ENCODE measurements at places on chromosomes 3 and 15. TPM values are rescaled to one million over a fixed set of nuclear protein-coding genes. Genes with fewer than 3 reads are reported as not detected.
A peak's percentile ranks its signal among the peaks of the same experiment; 100 is the strongest.

- H3K4me1 ChIP-seq: peaks cover 46% of the 10 kb centered on the region
- DNase-seq: no peak
- H3K36me3 ChIP-seq: peaks cover 62% of the 10 kb centered on the region
Measured at GRCh38 chr3:3137526-3137925, 10.8 kb downstream of the TRNT1 start.

DNA sequence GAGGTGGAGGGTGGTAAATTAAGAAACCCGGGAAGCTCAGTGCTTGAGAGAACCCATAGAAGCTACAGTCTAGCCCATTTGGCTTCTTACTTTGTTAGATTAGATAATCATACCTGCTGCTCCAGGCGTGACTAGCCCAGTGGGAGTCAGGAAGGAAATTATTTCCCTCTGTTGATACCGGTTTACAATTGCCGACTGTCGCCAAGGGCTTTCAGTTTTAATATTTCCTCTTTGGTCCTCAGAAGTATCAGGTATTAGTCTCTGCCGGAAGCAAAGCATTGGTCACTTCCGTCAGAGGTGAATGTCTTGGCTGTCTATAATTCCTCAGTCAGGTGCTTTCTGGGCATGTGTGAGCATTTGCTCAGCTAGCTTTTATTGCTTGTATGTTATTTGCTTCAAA lies 75.2 kb downstream of the LPP start:
- no peaks in the 10 kb centered on the region for H3K4me1 ChIP-seq
- no peak for DNase-seq
- H3K27me3 ChIP-seq: no peaks in the 10 kb centered on the region
- H3K4me3 ChIP-seq: no peak overlapping the region

DNA sequence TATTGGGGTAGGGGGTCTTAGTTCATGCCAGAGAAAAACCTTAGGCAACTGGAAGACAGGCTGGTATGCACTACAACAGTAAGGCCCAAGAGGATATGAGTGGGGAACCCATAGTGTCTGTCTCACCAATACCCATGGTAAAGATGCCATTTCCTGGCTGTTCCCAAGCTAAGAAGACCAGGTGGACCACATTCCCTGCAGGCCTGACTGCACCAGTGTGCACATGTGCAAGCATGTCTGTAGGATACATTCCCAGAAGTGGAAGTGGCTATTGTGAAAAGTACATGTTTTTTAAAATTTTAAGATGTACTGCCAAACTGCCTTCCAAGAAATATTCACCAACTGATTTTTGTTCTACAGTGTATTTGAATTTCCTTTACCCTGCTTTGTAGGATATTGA lies 207.3 kb upstream of the CTNNB1 start:
- H3K4me3 ChIP-seq: no peak overlapping the region
- no peak for DNase-seq
- peaks cover 42% of the 10 kb centered on the region for H3K27me3 ChIP-seq
- H3K4me1 ChIP-seq: no peaks in the 10 kb centered on the region
- no peaks in the 10 kb centered on the region for H3K36me3 ChIP-seq

DNA sequence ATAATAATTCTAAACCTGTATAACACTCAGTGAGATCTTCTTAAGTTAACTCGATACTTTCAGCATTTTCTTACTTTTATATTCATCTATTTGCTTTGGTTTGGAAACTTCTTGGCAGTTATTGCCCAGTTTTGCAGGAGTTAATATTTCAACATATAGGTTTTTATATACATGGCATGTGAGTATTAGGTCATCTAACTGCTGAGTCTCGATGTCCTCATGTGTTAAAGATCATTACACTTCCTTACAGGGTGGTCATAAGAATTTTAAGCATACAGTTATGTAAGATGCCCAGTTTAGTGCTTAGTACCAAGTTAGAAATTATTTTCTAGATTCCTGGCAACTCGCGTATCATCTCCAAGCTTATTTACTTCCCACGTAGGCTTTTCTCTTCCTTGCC lies 62.9 kb downstream of the TMEM39A start:
- H3K4me3 ChIP-seq: no peak overlapping the region
- no peaks in the 10 kb centered on the region for H3K27me3 ChIP-seq
- H3K27ac ChIP-seq: no peak overlapping the region
- peaks cover 15% of the 10 kb centered on the region for H3K4me1 ChIP-seq
- H3K36me3 ChIP-seq: no peaks in the 10 kb centered on the region

The LIPH gene
- not detected for total RNA-seq

GRCh38 chr3:113002679-113003078 lies 11.9 kb downstream of the GTPBP8 start:
- no peaks in the 10 kb centered on the region for H3K27me3 ChIP-seq
- peaks cover 69% of the 10 kb centered on the region for H3K36me3 ChIP-seq
- H3K27ac ChIP-seq: peak overlapping the region; percentile 79

DNA sequence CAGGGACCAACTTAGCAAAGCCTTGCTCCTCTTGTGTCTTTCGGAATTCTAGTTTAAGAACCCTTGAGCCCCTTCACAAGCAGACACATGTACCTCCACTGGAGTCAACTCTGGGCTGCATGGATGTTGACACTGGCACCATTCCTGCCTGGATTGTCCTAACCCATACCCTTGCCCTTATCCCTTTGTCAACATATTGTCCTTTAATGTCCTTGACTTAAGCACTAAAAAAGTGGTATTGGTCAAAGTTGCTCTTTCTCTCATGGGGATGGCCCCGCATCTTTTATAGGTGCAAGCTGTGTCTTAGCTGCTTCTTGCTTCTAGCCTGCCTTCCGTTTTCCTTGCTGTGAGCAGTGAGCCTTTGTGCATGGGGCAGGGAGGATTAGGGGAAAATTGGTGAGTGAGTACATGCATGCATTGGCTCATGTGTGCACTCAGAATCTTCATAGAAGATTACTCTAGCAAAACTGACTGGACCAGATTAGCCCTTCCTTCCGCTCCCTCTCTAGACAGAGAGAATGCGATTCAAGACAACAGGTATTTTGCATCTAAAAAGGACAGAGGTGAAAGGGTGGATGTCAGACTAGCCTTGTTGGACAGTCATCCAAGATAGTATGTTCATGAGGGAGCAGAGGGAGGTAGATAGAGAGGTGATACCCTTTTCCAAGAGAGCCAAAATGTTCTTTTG lies 42.4 kb downstream of the TGFBR2 start:
- H3K36me3 ChIP-seq: peaks cover 81% of the 10 kb centered on the region
- no peaks in the 10 kb centered on the region for H3K27me3 ChIP-seq
- no peak for DNase-seq
- peaks cover 88% of the 10 kb centered on the region for H3K4me1 ChIP-seq
- H3K27ac ChIP-seq: peak overlapping the region; percentile 44

DNA sequence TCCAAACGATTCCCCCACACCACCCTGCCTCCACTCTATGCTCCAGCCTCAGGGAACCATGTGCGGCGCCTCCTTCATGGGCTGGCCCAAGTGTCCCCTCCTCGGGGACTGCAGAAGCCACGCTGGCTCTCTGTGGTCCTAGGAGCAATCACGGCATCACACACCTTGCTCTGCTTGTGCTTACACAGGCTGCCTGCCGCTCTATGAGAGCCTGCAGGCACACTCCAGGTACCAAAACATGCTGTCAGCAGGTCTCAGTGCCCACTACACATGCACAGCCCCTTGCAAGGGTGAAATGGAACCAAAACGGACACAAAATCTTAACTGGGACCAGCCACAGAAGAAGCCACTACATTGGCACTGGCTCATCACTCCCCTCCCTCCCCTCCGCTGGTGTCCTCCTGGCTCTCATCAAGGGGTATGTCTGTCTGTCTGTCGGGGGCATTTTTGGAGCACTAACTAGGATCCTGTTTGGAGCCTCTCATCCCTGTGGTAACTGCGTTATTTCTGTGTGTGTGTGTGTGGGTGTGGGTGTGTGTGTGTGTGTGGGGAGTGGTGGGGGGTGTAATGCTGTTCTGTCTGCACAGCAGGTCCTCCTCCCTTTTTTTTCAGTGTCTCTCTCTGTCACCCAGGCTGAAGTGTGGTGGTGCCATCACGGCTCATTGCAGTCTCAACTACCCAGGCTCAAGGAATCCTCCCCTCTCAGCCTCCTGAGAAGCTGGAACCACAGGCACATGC lies 60.6 kb downstream of the DHX30 start:
- H3K4me1 ChIP-seq: no peaks in the 10 kb centered on the region
- DNase-seq: no peak
- H3K27ac ChIP-seq: no peak overlapping the region
- no peak overlapping the region for H3K4me3 ChIP-seq

The PCOLCE2 gene
- total RNA-seq: not detected

DNA sequence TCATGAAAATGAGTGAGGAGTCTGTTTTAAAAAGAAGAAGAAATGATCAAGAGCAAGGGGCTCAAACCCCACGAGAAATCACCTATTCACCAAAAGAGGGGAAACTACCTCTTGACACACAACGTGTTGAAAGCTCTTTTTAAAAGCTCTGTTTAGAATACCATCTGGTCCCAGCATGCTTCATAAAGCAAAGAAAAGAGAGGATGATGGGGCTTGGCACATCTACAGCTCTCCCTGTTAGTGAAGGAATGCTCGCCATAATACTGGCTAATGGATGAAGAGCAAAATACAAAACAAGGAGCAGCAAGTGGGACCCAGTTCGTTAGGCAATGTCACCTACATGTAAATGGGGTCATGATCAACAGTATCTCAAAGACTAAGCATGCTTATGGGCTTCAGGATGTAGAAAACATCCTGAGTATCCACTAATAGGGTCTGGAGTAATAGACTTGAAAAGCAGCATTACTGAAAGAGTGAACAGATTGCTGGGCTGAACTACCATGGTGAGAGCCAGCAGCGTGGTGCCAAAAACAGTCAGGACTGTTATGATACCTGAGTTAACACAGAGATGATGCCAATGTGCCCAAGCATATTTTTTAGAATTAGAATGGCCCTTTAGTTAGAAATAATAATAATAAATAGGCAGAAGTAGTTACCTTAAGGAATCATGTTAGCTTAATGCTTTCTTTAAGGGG lies 159.7 kb upstream of the POU1F1 start:
- no peak for DNase-seq
- H3K4me1 ChIP-seq: peaks cover 2% of the 10 kb centered on the region
- no peak overlapping the region for H3K27ac ChIP-seq
- H3K36me3 ChIP-seq: no peaks in the 10 kb centered on the region
- no peaks in the 10 kb centered on the region for H3K27me3 ChIP-seq

The MASP1 gene
- total RNA-seq: not detected

The CSPG4 gene
- not detected for total RNA-seq

DNA sequence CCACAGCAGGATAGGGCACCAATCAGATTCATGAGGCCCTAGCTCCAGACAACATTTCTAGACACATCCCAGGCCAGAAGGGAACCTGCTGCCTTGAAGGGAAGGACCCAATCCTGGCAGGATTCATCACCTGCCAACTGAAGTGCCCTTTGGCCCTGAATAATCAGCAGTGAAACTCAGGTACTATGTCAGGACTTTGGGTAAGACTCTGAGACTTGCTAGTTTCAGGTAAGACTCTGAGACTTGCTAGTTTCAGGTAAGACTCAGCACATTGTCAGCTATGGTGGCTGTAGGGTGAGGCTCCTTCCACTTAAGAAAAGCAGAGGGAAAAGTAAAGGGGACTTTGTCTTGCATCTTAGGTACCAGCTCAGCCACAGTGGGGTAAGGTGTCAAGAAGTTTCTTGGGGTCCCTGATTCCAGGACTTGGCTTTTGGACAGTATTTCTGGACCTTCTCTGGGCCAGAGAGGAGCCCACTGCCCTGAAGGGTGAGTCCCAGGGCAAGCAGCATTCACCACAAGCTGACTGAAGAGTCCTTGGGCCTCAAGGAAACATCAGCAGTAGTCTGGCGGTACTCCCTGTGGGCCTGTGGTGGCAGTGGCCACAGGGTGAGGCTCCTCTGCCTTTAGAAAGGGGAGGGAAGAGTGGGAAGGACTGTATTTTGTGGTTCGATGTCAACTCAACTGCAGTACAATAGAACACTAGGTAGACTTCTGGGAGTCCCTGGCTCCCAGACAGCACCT lies 13.7 kb upstream of the COL8A1 start:
- H3K4me3 ChIP-seq: no peak overlapping the region
- no peak overlapping the region for H3K27ac ChIP-seq
- H3K36me3 ChIP-seq: no peaks in the 10 kb centered on the region
- no peak for DNase-seq

DNA sequence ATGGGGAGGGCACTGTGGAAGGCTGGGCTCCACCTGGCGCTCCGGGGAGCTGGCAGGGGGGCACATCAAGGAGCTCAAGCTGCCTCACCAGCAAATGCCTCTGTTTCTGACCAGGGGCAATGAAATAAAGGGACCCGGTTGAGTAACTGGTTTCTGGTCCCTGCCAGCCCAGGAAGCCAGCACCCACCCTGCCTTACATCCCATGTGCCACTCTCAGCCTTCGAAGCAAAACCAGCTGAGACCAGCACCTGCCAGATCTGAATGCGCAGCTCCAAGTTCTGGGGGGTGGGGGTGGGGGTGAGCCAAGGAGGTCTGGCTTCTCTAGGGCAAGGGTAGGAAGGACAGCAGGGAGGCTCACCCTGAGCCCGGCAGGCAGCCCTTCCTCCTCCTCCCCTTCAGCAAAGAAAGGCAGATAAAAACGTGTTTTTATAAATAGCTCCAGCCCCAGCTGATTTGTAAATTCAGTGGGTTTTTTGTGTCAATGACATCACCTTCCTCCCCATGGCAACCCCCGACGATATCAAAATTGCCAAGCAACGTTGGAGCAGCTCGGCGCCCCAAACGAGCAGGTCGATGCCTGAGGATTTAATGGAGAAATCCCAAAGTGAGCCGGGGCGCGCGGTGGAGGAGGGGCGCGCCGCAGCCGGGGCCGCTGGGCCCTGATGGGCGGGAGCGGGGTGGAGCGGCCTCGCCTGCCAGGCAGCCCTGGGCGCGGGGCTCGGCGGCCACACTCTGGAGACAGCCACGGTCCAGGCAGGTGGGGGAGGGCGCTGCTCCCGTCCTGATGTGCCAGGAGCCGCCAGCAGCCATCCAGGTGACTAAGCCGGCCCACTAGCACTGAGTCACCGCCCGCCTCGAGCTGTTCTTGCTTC lies at the start of gene PAK6:
TSS of gene PAK6 (plus strand) at position 532 of the 872 bp plus-strand sequence. CDS start 25,723 bp downstream, outside the sequence.
- H3K4me3 ChIP-seq: no peak within 1 kb of the TSS
- no peak for DNase-seq
- no peaks in the 10 kb centered on the region for H3K36me3 ChIP-seq
- H3K27me3 ChIP-seq: peaks cover 28% of the 10 kb centered on the region
- no peak within 1 kb of the TSS for H3K27ac ChIP-seq
- peaks cover 18% of the 10 kb centered on the region for H3K4me1 ChIP-seq

The STRC gene
- total RNA-seq: 0.70 TPM

Measured in activated CD8-positive, alpha-beta memory T cell treated with anti-CD3 and anti-CD28 coated beads, Interleukin-2, amount 10 ng/mL, durations not matched to agents 7 days and 5 days (primary cell).